ENCODE measurements at places on chromosomes 5 and 9.

DNA sequence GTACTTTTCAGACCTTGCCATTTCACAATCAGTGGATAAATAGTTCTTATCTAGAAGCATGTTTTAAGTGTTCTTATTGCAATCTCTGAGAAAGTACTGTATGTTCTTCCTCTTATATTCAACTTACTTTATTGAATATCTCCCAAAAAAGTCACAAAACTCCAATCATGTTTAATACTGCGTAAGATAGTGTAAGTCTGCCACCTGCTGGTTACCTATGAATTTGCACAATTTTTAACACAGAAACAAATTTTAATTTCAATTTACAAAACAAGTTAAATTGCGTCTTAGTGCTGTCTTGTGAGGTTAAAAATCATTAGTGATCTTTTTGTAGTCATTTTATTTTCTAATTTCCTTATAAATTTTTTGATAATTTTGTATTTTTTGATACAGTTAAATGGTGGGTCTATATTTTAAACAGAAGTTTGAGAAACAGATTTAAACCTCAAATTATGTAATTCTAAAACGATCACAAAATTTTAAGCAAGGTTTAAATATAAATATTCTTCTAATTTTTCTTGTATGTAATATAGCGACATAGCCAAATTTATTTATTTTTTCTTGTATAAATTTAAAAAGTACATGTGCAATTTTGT, 115.8 kb downstream of the EMB start:
- peak; percentile 47 for DNase-seq

- peak; percentile 50 for DNase-seq
These were observed 54.4 kb downstream of the GNAQ start for GRCh38 chr9:77977210-77977611.

DNA sequence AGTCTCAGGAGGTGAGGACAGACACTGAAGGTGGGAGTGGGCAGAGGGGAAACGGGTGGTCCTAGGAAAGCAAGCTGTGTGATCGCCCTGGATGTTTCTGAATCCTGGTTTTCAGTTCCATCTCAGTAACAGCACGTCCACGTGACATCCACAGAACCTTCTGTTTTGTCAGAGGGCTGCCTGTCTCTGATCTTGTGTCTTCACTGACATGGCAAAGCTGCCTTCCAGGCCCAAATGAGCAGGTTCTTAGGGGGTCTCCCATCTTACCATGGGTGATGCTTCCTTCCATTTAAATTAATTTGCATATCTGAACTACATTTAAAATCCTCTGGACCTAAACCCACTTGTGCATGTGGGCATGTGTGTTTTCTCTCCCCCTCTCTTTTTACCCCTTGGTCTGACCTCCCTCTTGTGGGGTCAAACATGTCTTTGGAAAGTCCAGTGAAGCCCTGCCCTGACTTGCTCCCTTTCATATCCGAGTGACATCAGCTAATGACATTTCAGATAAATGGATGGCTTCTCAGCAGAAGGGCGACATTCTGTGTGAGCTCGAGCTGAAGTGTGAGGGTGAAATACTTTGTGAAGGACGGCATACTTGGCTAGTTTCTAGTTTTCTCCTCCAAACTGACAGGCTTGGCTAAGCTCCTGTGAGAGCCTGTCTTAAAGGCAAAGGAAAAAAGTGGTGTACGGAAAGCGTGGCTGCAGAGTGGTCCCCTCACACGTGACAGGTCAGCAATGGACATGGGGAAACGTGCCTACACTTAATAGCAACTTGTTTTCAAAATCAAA, 204.8 kb upstream of the S1PR3 start:
- DNase-seq: no peak

DNA sequence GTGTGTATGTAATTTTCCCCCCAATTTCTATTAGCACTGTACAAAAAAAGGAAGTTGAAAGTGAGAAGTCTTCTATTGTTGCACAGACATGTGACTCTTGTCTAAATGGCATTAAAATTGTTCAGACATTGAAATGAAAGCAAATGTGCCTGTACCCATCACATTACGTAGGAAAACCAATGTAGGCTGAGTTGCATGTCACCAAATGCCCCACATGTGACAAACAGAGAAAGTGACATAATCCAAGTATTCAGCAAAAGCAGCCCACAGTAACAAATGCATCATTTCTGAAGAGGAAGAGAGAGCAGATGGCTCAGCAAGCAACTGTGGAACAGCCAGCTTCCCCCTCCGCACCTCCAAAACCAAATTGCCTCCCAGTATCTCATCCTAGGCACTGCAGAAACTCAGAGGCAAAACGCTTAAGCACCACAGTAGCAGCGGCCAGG, 161.5 kb upstream of the NR4A3 start:
- DNase-seq: no peak

- no peak for DNase-seq
These were observed 132.3 kb downstream of the SUSD1 start for GRCh38 chr9:112042769-112043168.

DNA sequence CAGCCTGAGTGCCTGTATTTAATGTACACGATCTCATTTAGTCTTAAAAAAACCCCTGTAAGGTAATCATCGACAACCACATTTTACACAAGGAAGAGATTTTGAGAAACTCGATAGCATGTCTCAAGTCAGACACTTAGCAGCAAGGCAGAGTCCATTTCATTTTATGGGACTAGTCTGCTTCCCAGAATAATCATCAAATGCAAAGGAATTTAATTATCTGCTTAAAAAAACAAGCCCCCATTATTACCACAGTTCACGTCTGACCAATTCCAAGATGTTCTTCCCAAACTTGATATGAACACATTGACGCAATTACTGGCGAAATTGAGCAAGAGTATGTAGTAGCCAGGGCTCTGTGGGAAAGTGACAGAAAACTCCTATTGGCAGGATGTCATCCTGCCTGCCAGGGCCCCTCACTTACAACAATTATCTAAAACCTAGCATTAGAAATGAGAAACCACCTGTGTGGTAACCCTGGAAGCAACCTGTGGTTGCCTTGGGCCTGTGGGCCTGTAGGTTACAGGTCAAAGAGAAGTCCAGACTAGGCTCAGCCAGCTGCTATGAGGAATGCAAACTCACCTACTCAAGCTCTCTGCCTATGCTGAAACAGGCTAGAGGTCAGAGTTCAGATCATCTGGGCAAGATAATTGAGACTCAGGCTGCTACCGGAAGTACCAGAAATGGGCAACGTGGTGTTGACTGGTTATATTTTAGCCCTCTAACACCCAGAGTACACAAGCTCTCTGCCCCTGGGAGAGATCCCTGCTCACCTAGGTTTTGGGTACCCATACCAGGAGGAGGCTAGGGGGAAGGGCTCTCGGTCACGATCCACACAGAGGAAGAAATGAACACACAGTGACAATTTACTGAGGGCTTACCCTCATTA, 1.6 kb downstream of the B4GALT1 start:
- DNase-seq: no peak

DNA sequence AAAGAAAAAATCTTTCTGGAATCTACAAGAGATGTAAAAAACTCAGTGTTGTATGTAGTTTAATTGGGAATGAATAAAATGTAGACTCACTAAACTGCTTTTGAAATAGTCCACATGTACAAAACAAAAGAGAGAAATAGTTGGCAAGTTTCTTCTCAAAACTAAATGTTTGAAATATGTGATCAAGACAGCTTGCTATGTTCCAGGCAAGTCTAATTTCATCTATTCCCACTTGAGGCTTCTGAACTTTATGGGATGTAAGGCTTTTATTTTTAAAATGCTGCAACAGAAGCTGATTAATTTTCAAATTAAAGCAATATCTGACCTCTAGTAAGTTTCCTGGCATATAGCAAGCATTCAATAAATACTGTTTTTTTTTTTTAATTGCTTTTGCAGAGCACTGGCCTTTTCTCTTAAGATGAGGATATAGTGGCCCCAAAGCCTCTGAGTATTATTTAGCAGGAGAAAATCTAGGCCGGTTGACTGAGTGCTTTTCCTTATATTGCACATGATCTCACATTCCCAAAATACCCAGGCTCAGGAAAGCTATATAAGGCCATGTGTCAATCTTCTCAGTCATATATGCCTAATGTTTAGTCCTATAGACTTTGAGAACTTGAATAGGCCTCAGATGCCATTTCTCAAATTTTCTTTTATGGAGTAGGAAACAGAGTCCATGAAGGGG, 183.2 kb downstream of the NTRK2 start:
- no peak for DNase-seq

GRCh38 chr5:143207563-143208364, 195.7 kb downstream of the NR3C1 start:
- DNase-seq: no peak

DNA sequence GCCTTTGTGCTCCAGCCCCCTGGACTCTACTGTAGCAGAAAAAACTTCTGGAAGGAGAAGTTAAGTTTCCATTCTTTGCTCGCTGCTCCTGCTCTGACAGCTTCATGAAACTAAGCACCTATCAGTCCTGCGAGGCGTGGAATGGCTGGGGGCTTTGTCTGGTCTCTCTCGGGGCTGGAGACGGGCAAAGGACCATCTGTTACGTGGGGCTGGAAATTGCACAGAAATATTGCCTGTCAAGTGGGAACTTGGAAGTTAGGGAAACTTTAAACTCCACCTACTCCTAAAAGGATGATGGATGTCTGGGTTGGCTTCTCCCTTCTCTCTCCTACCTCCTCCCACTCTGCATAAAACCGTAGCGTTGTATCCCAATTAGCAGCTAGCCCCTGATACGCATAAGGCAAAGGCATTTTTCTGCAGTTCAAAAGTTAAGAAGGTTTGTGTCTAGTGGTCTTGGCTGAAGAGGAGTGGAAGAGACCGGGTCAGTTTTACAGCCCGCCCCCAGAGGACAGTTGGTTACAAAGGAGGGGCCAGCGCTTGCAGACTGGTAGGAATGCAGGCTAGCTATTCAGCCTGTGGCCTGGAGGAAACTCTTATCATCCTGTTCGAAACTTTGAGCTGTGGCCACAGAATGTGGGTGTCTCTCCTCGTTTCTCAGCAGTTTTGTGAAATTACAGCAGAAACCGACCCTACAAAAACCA, 1.3 kb downstream of the FBXL7 start:
- peak; percentile 79 for DNase-seq

DNA sequence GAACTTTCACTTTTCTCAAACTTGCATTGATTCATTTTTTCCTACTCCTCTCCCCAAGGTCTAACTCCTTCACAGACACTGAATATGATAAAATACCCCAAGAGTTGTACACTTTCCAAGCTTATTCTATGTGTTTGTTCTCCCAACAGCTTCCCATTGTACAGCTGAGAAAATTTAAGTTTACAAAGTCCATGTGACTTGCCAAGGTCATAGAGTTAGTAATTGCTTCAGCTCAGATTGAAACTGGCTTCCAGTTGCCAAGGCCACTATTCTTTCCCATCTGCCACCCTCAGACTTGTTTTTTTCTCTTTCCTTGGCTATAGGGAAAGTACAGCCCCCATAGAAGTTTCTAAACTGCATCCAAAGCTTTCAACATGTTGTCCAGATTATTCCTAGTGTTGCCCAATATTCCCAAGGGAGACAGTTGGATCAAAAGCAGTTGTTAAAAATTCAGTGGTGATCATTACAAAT, 34.8 kb downstream of the TNFSF8 start:
- no peak for DNase-seq

DNA sequence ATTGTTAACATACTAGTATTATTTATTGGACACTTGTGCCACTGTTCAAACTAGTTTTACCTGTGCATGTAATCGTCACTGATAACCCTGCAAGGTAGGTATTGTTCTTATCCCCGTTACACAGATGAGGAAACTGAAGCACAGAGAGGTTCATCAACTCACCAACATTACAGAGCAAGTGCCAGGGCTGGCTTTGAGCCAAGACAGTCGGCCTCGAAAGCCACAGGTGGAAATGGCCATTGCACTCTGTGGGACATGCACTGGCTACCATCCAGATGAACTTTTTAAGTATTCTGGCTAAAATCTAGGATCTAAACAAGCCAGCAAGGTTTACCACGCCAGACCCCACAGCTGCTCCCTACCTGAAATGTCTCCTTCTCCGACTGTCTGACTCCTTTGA, 57.9 kb downstream of the TEX10 start:
- DNase-seq: no peak
